ENCODE measurements at places on chromosomes 1 and 21. TPM values are rescaled to one million over a fixed set of nuclear protein-coding genes. Genes with fewer than 3 reads are reported as not detected.

DNA sequence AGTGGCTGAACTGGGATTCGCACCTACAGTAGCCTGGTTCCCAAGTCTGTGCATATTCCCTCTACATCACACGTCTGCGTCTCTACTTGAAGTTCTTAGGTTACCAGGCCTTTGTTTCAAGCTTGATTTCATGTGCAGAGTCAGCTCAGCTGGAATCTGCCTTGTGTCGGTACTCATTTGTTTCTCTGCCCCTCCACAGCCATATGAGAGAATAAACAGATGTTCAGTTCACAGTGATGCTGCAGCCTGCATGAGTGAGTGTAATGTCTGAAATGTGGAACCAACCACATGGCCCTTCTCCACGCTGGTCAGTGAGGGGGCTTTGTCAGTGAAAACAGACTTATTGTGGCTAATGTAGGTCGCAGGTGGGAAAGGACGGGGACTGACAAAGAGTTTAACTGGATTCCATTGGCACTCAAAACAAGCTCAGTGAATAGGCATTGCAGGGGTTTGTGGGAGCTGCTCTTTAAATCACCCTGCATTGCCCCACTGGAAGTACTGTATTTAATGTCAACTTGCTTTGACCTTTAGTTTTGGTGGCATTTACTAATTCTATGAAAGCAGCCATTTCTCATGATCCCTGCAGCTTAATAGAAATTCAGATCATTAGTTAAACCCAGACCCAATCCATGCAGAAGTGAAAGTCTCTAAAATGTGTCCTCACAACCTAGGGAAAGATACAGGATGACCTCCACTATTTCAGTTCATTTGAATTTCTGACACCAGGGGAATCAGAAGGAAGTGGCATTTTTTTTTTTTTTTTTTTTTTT is 136.4 kb upstream of the FAM78B start:
- DNase-seq = no peak

FAM3B gene
- not detected for total RNA-seq

GRCh38 chr1:183180634-183181056 is 5.4 kb upstream of the LAMC2 start:
- no peak for DNase-seq

ZNF697 gene
- total RNA-seq = 3.7 TPM

DNA sequence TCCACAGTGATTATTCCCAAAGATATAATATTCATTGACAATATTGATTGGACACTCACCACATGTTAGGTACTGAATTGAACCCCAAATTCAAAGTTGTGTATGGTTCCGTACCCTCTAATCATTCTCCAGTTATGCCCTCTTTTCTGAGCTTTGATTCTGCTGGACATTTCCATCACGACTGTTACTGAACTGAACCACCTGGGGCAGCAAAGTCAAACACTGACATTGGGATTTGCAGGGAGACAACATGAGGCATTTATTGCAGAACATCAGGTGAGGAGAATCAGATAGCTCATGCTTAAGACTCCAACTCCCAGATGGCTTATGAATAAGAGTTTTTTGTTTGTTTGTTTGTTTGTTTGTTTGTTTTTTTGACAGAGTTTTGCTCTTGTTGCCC is 420.9 kb downstream of the DISC1 start:
- no peak for DNase-seq

PKLR gene
- not detected for total RNA-seq

GRCh38 chr1:152048416-152049009 is 11.7 kb upstream of the S100A11 start:
- DNase-seq = no peak
